NCI-H1694 treated with DMSO at 0.1 percent for 48 hours (cell line): ENCODE measurements at places on chromosomes 7 and 10.

GRCh38 chr7:1933066-1933750 is 263.1 kb downstream of the ELFN1 start:
- DNase-seq: no peak

- no peak for DNase-seq
Measured at GRCh38 chr7:135666846-135667245, 4.5 kb downstream of the STMP1 start.

GRCh38 chr10:61792921-61793320 is 108.6 kb upstream of the ARID5B start:
- no peak for DNase-seq

DNA sequence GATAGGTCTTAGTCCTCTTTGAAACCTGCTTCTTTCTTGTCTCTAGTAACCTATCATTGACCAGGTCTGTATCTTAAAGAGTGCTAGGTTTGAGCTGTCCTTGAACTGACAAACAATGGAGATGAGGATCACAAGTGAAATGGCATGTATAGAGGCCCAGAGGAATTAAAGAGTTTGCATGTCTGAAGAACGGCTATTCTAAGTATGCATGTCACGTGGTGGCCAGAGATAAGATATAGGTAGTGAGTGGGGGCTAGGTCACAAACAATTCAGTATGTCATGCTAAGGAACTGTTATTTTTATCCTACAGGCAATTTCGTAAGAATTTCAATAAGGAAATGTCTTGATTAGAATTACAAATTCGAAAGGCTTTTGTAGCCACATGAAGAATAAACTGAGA is 95.3 kb downstream of the SUGCT start:
- no peak for DNase-seq

GRCh38 chr10:59303018-59303417 is 59.3 kb downstream of the FAM13C start:
- no peak for DNase-seq

- peak; percentile 56 for DNase-seq
Measured at GRCh38 chr7:121873289-121874194, 581 bp downstream of the PTPRZ1 start.

DNA sequence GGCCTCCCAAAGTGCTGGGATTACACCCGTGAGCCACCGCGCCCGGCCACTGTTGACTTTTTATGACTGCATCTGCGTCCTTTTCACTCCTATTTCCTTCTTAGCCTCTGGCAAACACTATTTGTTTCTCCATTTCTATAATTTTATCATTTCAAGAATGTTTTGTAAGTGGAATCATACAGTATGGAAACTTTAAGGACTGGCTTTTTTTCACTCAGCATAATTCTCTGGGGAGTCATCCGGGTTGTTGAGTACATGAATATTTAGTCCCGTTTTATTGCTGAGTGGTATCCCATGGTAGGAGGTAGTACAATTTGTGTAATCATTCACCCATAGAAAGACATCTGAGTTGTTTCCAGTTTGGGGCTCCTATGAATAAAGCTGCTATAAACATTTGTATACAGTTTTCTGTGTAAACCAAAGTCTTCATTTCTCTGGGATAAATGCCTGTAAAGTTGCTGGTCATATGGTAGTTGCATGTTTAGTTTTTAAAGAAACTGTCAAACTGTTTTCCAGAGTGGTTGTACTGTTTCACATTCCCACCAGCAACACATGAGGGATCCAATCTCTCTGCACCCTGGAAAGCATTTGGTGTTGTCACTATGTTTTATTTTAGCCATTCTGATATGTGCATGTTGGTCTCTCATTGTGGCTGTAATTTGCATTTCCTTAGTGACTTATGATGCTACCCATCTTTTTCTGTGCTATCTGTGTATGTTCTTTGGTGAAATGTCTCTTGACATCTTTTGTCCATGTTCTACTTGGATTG is 139.6 kb upstream of the EEPD1 start:
- no peak for DNase-seq

DNA sequence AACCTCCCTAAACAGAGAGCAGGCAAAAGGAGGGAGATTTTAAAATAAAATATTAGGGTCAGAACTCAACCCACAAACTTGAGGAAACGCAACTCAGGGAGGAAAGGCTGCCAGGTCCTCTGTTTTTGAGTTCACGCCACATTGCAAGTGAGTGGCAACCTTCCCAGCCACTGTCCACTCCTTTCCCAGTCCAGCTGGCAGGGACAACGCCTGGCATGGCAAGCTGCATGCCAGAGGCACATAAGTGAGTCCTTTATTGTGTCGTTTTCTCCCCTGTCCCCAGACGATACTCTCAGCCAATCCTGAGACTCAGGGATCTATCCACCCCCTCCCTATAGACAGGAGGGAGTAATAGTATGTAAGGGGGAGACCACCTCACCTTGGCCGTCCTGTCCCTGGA is 22.4 kb downstream of the FBXW4 start:
- DNase-seq: no peak

- DNase-seq: no peak
Measured at GRCh38 chr10:46198516-46198915, 88.3 kb upstream of the ANTXRL start.

DNA sequence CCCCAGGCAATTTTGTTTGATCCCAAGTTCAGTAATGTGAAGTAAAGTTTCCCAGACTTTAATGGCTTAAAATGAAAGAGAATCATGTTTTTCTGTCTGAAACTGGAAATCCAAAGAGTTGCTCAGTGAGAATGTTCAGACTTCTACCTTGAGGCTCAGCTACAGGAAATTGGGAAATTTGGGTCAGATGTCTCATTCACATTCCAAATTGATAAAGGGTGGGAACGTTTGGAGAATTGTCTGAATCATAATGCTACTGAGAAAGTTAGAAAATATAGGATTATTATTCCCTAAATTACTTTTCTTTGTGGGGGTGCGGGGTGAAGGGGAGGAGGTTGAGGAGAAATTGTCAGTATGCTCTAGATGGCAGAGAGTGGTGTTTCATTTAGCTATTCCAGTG is 773.9 kb downstream of the LRMDA start:
- no peak for DNase-seq

- DNase-seq: no peak
Measured at GRCh38 chr7:151503902-151504714, 15.6 kb downstream of the RHEB start.

DNA sequence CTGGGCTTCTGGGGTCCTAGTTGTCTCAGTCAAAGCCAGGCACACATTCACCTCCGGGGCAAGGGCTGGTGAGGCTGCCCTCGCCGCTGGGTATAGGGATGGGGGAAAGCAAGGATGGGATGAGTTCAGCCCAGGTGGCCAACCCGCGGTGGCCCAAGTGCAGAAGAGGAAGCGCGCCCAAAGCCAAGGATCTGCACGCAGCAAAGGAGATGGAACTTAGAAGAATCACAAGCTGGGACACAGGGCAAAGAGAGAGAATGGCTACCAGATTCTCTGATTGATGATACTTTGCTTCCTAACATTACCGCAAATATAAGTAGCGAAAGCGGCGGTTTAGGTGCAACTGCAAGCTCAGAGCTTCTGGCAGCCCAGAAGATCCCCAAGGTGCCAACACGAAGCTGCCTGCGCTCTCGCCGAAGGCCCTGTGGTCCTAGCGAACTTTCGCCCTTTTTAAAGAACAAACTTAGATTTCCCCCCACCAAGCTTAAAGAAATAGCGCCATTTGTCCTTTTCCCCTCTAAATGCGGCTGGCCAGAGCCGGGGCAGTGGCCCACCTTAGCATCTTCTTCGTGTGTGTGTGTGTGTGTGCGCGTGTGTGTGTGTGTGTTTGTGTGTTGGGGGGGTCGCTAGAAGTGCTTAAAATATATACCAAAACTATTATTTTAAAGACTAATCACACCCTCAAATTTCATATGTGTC is 927 bp upstream of the MKX start:
- DNase-seq: no peak

DNA sequence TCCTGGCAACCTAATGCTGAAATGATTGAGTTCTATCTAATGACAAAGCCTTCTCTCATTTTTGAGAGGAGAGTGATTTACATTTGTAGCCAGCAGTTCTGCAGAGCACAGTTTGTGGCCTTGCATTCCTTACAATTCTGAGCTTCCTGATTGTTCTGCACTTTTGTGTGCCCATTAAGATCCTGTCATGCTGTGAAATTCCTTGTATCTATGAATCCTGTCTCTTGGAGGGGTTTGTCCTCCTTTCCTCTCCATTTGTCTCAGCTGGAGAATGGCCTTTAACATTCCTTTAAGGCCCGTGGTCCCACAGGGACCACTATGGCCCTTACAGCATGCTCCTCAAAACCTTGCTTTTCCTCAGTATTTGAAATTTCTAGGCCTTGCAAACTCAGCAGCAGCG is 10.4 kb downstream of the KLHL7 start:
- DNase-seq: no peak

DNA sequence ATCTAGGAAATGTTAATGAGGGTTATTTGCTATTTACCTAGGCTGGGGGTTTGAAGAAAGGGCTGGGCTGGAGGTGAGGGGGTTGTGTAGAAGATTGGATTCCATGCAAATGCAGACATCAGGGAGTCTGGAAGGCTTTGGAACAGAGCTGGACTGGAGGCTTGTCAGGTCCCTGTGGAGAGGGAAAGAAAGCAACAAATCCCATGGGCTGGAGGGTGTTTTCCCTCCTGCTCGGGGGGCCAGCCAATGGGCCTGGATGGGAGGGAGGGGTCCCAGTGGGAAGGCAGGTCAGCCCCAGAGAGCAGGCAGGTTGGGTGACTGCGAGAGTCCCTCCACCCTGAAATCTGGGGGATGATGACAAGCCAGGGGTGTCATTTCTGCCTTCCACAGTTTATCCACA is 431.8 kb downstream of the RPS24 start:
- DNase-seq: no peak

DNA sequence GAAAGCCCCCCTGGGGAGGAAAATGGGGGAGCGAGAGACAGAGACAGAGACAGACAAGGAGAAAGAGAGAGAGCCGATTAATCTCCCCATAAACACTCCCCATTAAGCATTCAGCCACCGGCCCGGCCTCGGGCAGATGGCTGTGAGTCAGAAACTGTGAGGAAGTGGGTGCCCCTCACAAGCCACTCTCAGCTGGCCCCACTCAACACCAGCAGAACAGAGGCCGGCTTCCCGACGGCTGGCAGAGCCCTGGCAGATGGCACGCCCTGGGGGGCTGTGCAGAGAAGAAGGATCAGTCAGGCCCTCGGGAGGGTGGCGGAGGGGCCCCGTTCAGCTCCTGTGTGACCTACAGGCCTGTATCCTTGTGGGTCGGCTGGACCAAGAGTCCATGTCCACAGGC is 41.2 kb downstream of the CAMK2B start:
- DNase-seq: peak; percentile 68

DNA sequence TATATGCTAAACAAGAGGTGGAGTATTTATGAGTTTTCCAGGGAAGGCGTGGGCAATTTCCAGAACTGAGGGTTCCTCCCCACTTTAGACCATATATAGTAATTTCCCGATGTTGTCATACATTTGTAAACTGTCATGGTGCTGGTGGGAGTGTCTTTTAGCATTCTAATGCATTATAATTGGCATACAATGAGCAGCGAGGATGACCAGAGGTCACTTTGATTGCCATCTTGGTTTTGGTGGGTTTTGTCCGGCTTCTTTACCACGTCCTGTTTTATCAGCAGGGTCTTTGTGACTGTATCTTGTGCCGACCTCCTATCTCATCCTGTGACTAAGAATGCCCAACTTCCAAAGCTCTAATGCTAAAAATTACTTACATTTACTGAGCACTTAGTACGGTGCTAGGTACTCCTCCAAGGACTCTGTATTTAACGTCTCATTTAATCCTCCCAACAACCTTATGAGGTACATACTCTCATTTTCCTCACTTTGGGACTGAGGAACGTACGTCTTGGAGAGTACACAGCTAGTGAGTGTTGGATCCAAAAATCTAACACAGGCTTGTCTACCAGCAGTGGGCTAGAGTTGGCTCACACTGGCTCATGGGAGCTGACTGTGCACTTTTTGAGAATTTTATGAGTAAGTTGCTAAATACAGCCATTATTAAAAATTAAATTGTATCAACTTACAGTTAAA is 144.8 kb upstream of the NEBL start:
- DNase-seq: no peak

- DNase-seq: no peak
Measured at GRCh38 chr7:1703441-1703840, 33.4 kb downstream of the ELFN1 start.

DNA sequence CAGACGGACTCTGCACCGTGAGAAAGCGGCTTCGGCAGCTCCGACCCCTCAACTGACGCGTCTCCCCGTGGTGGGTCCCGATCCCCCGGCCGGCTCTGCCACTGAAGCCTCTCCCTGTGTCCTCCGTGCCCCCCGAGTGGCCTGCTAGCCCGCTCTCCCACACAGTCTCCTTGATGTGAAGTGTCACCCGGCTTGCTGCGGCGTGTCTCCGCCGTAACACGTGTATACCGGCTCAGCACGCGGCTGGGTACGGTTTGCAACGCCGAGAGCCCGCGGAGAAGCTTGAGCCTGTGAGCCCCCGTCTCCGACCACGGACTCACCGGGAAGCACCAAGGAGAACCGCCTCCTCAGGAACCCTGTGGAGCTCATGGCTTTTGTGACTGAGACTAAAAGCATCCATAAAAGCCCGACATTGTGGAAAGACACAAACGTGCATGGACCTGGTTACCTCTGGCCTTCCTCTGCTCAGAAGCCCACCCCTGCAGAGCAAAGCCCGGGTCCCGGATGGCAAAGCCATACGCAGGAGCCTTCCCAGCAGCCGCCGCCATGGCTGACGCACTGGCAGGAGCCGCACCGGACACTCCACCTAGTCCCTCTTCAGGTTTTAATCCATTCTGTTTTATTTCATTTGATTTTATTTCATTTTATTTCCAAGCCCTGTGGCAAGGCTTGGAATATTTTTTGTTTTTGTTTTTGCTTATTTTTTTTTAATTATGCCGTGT is 17.0 kb downstream of the PTPRN2 start:
- no peak for DNase-seq

- no peak for DNase-seq
Measured at GRCh38 chr7:108464743-108465142, 8.5 kb upstream of the NRCAM start.

- no peak for DNase-seq
Measured at GRCh38 chr10:69425511-69426298, 9.0 kb upstream of the TACR2 start.

GRCh38 chr7:47360301-47360900 is 221.5 kb downstream of the TNS3 start:
- no peak for DNase-seq

- no peak for DNase-seq
Measured at GRCh38 chr7:83204715-83205114, 42.0 kb upstream of the PCLO start.

- peak; percentile 96 for DNase-seq
Measured at GRCh38 chr10:84179059-84179710, 5.6 kb downstream of the GPR15LG start.

- peak; percentile 35 for DNase-seq
Measured at GRCh38 chr7:123865517-123866117, 20.6 kb downstream of the HYAL4 start.

- DNase-seq: no peak
Measured at GRCh38 chr7:150947241-150947745, 30.8 kb downstream of the KCNH2 start.
